Gastroesophageal sphincter (tissue), 4 donors: ENCODE measurements at places on chromosomes 6 and 20. TPM values are rescaled to one million over a fixed set of nuclear protein-coding genes. Genes with fewer than 3 reads are reported as not detected.

Gene PRDM13
- total RNA-seq = not detected

DNA sequence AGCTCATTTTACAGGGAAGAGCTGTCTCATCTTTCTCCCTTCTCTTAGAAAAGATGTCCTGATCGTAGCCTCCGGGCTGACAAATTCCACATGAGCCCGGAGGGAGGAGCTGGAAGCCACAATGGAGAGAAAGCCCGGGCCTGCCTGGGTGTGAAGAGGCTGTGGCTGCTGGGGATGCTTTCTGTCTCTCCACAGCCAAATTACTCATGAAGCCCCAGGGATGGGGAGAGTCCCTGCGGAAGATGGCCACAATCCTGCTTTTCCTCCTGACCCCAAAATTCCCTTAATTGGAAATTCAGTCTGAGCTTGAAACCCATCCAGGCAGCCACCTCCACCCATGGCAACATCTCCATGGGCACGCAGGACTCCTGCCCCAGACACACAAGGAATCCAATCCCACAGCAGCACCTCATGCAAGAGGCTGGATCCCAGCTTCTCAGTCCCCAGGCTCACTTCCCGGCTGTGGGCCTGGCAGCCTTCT lies 32.4 kb downstream of the JPH2 start:
- peak; percentile 42 for ATAC-seq

GRCh38 chr6:37777272-37777834 lies 42.2 kb upstream of the ZFAND3 start:
- no peak for ATAC-seq

GRCh38 chr6:117414770-117415169 lies 11.0 kb downstream of the ROS1 start:
- no peak for ATAC-seq

DNA sequence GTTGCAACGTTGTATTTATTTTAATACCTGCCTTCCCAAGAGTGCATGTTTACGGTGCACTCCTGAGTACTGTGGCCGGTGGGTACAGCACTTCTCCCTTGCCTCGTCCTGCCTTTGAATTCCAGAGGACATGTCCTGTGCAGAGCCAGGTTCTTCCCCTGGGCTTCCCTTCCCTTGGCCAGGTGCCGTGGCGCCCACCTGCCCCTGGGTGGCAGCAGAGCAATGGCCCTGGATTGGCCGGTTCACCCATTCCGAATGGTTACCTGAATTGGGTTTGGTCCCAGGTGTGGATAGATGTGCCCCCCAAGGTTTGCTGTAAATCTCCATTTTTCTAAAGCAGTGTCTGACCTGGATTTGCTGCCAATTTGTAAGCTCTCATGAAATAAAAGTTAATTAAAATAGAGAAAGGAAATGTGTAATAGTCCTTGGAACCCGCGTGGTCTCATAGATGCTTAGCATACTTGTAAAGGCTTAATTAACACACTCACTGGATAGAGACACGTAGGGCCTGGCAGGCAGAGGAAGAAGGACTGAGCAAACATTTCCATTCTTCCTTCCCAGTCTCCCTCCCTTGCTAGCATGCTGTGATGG lies 40.6 kb downstream of the DTD1 start:
- ATAC-seq = no peak

DNA sequence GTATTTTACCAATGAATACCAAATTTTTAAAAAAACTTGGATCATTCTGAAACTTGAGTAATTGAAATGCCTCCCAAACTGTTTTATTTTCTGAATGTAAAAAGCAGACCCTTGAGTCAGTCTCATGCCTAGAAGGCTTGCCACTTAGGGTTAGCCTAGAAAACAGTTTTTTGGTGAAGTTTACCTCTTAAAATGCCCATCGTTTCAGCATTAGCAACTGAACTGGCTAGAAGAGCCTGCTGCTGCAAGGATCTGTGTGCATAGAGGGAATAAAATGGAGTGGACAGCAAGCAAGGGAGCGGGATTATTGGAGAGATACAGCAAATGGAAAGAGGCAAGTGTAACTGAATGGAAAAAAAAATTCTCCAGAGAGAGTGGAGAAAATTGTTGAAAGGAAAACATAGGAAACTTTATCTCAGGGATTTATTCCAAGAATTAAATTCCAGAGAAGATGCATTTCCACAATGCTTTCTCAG lies 40.1 kb downstream of the ADGRG6 start:
- ATAC-seq = no peak

GRCh38 chr20:52847731-52848359 lies 124.3 kb upstream of the TSHZ2 start:
- no peak for ATAC-seq

Gene ZSCAN23
- total RNA-seq = 3.0 TPM

- ATAC-seq = no peak
Measured at GRCh38 chr6:14221564-14222279, 104.2 kb downstream of the CD83 start.

DNA sequence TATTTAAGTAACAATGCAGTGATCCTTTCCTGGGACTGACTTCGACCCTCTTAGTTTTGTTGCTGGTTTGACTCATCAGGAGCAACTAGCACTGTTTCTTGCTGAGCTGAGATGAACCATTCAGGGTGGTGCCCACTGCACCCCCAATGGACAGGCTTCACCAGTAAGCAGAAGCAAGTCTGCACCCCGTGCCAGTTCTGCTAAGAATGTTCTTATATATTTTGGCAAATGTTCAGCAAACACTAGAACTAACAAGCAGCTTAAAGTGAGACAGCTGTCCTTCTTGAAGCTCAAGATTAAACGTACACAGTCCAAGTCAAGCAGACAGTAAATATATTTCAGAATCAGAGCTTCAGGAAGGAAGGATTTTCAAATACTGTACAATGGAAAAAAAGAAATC lies 561.3 kb upstream of the CDH4 start:
- ATAC-seq = no peak
